ENCODE measurements at places on chromosomes 12 and 14.

DNA sequence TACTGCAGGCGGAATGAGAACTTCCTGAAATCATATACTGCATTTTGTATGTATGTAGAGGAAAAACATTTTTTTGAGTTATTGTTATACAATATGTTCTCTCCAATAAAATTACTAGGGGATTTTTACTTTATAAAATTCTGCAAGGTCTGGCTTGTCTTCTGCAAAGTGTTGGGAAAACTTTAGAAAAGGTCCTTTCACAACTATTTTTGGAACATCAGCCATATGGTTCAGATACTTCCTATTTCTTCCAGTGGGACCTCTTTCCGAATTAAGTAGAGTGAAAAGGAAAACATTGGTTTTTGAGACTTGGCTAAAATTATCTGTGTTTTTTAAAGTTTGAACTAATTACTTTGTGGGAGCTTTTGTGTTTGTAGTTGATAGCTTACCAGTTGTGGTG lies 52.7 kb downstream of the DAAM1 start:
- DNase-seq = no peak

DNA sequence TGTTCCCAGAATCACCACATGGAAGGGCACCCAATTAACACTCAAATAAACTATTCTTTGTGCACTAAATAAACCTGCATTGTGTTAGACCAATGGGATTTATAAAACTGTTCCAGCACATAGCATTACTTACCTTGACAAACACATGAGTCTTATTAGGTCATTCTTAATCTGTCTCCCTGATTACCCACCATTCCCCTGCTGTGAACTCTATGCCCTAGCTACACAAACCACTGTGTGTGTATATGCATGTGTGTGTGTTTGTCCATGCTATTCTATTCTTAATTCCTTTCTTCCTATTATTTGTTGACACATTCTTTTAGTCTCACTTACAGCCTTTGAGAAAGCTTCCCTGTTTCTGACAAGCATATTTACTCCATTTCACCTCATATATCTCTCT lies 303.6 kb upstream of the GARIN6 start:
- no peak for DNase-seq

DNA sequence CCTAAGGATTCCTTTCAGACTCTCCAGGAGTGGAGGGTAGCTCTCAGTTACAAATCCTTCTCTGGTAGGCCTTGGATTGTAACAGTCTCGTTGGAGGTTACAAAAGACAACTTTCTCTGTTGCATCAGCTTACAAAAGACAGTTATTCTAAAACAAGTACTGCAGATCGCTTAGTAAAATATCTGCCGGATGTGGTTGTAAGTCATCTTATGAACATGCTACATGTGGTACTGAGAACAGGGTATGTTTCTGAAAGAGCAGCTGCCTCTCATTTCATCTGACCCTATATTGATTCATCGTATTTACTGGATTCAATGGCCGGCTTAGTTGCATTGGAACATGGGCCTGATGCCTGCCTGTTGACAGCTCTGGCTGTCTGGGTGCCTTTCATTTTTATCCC lies 157.4 kb downstream of the PTCSC3 start:
- no peak for DNase-seq

GRCh38 chr14:100832311-100832960 lies 6.5 kb downstream of the MEG3 start:
- no peak for DNase-seq

DNA sequence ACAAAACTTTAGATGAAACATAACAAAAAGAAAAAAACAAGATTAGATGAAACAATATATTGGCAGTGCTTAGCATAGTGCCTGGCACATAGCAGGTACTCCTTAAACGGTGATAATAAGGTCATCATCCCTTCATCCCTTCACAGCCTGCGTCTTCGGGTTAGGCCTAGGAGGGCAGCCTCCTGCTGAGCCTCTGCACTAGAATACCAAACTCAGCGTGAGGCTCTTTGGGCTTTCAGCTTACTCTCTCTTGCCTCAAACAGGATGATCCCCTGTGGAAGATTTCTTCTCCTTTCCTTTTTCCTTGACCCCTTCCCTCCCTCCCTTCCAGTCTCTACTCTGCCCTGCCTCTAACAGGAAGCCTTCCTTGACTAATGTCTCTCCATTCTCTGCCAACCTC lies 14.4 kb upstream of the FIGNL2 start:
- DNase-seq = peak; percentile 50

GRCh38 chr12:14548609-14549008 lies 19.1 kb downstream of the PLBD1 start:
- no peak for DNase-seq

GRCh38 chr12:24069532-24070395 lies 120.3 kb upstream of the SOX5 start:
- peak; percentile 32 for DNase-seq

- DNase-seq = peak; percentile 89
Measured at GRCh38 chr12:14384783-14385638, 19.5 kb downstream of the ATF7IP start.

- DNase-seq = no peak
Measured at GRCh38 chr12:55696141-55696540, 11.6 kb downstream of the ITGA7 start.

GRCh38 chr14:77717608-77718305 lies 9.9 kb downstream of the SLIRP start:
- no peak for DNase-seq

DNA sequence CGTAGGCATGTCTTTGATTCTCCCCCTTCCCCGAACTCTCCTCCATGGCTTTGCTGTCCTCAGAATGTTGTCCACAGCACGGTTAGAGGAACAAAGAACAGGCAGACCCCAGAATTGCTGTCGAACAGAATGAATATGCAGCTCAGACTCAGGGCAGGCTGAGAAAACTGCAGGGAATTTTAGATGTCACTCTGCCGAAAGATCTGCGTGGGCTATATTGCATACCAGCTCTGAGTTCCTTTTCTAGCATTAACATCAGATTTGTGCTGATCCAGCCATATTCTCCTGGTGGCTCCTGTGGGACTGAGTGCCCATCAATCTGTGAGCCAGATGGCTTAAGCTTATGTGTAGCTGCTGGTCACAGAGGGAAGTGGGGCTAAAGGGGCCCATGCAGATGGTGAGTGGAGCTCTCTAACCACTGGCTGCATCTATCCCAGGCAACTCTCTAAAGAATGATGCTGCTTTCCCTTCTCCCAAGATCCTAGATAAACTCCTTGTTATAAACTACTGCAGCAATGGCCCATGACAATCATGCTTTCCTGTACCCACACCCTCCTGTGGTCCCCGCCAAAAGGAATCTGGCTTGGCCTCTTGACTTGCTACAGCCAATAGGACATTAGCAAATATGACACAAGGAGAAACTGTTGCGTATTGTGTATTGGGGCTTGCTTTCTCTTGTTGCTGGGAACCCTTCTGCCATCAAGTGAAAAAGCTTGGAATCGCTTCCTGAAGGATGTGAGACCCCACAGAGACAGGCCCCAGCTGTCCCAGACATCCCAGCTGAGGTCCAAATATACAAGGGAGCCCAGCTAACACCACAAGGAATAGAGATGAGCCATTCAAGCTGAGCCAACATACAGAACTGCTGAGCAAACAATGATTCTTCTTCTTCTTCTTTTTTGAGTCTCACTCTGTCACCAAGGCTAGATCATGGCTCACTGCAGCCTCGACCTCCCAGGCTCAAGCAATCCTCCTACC lies 101.3 kb downstream of the FOXN3 start:
- DNase-seq = no peak

- DNase-seq = no peak
Measured at GRCh38 chr12:7137908-7138307, 7.7 kb downstream of the CLSTN3 start.

- peak; percentile 79 for DNase-seq
Measured at GRCh38 chr12:4383304-4383865, 3.9 kb upstream of the FGF23 start.

GRCh38 chr12:19527866-19528265 lies 88.6 kb downstream of the AEBP2 start:
- no peak for DNase-seq

DNA sequence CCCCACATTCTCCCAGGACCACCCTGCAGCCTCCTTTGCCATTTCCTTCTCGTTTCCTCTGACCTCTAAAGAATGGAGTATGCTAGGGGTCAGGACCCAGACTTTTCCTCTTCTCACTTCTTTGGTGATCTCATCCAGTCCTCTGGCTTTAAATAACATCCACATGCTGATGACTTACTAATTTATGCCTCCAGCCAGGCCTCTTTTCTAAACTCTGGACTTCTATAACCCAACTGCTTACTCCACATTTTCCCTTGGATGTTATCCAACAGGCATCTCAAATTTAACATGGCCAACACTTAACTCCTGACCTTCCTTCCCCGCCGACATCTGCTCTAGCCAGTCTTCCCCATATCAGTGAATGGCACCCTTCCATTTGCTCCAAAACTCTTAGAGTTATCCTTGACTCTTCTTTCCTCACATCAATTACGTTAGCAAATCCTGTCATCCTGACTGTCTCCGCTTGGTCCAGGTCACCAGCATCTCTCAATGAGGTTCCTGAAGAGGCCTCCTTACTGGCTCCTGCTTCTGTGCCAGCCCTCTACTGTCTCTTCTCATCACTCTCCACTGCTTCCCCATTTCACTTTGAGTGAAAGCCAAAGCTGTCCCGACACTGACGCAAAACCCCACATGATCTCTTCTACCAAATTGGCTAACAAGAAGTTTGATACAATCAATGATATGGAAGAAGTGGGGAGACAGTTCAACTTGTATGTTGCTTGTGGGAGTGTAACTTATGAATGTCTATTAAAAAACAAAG lies 42.7 kb downstream of the TMBIM6 start:
- DNase-seq = no peak

GRCh38 chr12:42590330-42590934 lies 886 bp upstream of the PRICKLE1 start:
- DNase-seq = peak; percentile 44

DNA sequence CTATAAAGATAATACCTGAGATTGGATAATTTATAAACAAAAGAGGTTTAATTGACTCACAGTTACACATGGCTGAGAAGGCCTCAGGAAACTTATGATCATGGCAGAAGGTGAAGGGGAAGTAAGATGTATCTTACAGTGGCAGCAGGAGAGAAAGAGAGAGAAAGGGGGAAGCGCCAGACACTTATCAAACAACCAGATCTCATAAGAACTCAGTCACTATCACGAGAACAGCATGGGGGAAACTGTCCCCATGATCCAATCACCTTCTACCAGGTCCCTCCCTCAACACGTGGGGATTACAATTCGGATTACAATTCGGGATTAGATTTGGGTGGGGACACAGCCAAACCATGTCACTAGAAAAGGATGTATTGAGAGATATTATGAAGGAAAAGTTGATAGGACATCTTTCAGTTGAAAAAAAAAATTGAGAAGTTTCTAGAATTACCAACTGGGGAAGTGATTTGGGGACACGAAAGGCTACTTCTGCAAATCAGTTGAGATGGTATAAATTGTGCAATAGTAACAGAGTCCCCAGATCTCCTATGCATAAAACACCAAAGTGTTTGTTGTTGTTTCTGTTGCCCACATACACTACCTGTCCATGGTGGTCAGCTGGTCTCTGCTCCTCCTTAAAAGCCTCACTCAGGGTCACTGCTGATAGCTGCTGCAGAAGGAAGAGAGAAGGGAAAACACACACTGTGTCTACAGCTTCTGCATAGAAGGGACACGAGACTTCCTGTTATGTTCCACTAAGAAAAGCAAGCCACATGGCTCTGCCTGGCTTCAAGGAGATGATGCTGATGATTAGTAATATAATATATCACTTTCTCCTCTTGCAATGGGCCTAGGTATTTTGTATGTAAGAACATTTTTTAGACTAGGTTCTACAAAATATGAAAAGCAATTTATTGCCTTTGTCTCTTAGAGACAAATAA lies 465.5 kb downstream of the PDZRN4 start:
- no peak for DNase-seq

- DNase-seq = no peak
Measured at GRCh38 chr12:12336049-12336411, 14.0 kb downstream of the MANSC1 start.

Data from ELF-1 (cell line).